Islet precursor cell (in vitro differentiated cells): ENCODE measurements at places on chromosomes 11 and 22.

DNA sequence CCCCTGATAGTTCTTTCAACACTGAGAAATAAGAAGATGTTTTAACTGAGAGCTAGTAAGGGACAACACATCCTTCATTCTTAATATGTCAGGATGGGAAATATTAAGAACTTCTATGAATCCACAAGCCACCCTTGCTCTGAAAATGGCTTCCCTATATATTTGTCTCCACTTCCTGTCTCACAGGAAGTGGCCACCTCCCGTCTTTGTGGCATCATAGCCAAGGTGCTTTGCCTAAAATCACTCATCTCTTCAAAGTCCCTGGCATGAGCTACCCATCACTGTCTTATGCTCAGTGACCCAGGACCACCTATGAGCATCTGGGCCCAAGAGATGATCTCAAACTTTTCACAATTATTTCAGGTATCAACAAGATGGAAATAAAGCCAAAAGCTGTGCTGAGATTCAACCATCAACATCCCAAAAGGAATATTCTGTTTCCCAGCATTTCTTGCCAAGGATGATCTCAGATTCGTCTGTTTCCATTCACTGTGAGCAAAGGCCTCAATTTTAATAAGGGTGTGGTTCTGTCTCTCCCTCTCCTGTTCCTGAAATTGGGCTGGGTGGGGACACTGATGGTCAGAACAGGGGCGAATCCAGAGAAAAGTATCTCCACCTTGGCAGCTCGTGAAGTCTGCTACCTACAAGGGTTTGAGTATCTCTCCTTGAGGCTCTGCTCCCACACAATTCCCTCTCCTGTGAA, 493.9 kb downstream of the MN1 start:
- DNase-seq: no peak

GRCh38 chr11:16993495-16993894, 20.7 kb downstream of the PLEKHA7 start:
- DNase-seq: no peak

DNA sequence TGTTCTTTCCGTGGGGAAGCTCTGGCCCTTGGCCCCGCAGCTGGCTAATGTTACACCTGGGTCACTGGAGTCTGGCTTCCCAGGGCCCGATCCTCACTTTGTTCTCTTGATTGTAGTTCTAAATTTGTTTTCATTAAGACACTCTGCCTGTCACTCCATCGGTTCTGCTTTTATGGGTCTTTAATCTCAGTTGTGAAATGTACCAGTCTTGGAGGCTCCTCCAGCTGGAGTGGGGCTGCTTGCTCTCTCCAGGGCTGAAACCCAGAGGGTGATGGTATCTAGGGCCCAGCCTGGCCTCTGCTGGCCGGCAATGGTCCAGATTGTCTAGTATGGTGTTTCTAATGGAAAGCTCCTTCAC, 352.9 kb downstream of the TENM4 start:
- DNase-seq: no peak

GRCh38 chr11:35105319-35106079, 33.5 kb upstream of the CD44 start:
- no peak for DNase-seq

GRCh38 chr22:19105456-19105855, 16.8 kb downstream of the DGCR2 start:
- peak; percentile 43 for DNase-seq

- no peak for DNase-seq
Measured at GRCh38 chr11:70335511-70335910, 62.8 kb upstream of the CTTN start.

DNA sequence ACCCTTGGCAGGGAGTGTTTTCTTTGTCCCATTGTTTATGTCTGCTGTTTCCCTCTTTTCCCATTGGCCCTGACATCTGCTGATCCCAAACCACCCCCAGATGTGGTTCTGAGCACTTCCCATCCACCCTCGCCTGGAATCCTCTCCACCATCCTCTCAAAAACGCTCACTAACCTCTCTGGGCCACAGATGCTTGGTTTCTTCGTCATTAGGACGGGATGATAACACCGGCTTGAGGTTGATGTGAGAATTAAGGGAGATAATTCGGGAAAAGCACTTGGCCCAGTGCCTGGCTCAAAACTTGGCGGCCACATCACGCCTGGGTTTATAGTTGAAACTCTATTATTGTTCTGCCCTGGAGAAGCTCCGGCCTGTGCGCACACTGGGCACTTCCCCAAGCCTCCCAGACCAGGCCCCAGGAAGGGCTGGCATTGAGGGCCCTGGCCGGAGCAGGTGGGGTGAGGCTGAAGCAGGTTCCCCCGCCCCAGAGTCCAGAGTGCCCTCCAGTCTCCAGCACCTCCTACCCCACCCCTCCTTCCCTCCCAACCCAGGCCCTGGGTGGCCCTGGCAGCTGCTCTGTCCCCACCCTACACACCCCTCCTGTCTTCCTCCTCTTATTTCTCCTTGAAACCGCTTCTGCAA, 63.7 kb downstream of the CYTH4 start:
- no peak for DNase-seq

GRCh38 chr11:116835042-116835772, 2.2 kb downstream of the APOA1 start:
- no peak for DNase-seq

DNA sequence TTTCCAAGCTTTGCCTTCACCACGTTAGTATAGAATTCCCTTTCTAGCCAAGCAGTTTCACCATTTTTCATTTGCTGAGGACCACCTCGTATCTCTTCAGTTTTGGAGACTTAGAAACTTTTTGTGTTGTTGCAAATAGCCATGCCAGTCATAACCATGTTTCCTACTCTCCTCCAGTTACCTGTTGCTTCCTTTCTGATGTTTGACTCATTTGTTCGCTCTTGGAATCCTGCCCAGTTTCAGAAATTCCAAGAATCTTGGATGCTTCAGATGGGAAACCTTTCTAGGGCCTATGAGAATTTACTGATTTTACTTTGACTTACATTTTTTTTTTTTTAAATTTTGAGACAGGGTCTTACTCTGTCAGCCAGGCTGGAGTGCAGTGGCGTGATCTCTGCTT, 65.4 kb downstream of the PPP6R3 start:
- DNase-seq: no peak

DNA sequence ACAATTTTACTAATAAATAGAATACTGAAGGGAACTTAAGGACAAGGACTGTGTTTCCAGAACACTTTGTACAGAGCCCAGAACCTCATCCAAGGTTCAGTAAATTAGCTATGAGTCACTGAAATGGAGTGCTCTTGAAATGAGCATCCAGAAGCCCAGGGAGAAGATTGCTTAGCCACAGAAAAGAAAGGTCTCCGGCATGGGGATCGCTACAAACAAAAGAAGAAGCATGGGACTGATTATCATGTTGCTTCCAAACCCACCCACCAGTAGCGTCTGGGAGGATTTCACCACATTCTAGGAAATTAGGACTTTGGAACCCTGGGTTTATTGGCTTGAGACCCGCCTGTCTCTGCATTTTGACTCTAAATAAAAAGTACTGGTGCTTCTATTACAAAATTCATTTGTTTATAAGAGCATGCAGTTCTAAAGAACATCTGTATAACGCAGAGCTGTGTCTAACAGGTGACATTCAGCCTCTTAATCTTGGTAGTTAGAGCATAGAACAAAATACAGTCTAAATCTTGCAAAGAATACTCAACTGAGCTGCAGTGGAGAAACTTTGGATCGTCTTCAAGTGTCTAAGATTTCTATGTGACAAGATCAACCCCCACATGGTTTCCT, 35.9 kb upstream of the SESN3 start:
- DNase-seq: peak; percentile 76

- no peak for DNase-seq
Measured at GRCh38 chr11:30474151-30474954, 111.8 kb downstream of the MPPED2 start.

- no peak for DNase-seq
Measured at GRCh38 chr11:128581561-128582272, 5.6 kb downstream of the ETS1 start.

DNA sequence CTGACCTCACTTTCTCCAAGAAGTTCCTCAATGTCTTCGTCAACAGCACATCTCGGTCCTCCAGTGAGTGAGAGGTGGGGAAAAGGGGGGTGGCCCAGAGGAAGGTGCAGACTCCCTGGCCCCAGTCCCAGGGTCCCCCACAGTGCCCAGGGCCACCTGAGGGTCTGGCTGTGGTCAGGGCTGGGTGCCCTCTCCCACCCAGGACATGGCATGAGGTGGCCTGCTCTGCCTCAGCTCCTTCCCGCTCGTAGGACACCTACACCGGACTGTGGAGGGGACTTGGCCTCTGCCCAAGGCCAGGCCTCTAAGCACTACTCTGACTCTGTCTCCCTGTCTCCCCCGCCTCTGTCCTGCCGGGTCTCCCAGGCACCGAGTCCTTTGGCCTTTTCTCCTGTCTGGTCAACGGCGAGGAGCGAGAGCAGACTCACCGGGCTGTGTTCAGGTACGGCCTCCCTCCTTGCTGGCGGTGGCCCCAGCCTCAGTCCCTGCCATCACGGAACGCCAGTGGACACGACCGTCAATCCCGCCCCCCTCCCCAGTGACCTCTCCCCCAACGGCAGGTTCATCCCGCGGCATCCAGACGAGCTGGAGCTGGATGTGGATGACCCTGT, 4.5 kb downstream of the MAPK8IP2 start:
- peak; percentile 48 for DNase-seq

DNA sequence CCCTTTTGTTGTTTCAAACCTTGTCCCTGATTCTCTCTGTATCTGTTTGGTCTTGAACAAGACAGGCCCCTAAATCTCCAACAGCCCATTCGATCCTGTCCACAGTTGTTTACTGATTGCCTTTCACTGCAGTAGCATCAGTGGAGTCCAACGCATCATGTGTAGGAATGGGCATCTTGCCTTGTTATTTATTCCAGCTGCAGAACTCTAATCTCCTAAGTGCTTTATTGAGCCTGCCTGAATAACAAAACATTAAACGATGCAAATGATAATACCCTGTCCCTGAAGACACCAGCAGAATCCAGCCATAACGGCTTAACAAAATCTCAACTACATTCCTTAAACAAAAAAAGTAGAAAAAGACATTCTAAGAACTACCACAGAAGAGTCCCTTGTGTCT, 50.1 kb downstream of the SLC35F2 start:
- no peak for DNase-seq

DNA sequence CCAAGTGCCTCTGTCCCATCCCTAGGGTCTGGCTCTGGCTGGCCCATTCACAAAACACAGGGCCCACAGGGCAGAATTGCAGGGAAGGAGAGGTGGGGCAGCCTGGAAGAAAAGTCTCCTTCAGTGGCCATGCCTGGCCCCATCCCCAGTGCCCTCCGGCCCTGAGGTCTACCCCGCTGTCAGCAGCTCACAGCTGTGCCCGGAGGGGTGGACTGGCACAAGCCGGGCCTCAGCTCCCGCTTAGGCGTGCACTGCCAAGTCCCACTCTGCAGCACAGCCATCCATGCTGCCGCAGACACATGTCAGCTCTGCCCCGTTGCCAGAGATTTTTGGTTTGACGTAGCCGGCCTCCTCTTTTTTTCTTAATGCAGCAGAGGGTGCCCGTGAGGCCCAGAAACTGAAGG, 3.9 kb upstream of the SCN2B start:
- peak; percentile 85 for DNase-seq

DNA sequence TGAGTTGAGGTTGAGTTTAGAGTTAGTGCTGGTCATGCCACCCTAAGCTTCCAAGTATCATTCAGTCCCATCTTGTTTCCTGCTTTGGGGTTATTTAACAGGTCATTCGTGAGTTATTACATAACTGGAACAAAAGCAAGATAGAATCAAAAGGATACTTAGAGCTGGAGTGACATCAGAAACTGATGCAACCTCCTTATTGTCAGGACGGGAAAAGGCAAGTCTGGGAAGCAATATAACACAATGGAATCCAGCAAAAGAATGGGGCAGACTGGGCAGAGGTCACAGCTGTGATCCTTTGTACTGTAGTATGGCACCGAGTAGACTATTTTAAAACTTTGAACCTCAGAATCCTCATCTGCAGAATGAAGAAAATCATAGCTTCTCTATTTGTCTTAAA, 4.4 kb upstream of the PRSS23 start:
- DNase-seq: no peak

GRCh38 chr11:76415073-76415472, 29.7 kb upstream of the EMSY start:
- no peak for DNase-seq

- no peak for DNase-seq
Measured at GRCh38 chr11:71946144-71946571, 17.3 kb downstream of the RNF121 start.

- DNase-seq: no peak
Measured at GRCh38 chr11:78902771-78903507, 328.3 kb upstream of the NARS2 start.

DNA sequence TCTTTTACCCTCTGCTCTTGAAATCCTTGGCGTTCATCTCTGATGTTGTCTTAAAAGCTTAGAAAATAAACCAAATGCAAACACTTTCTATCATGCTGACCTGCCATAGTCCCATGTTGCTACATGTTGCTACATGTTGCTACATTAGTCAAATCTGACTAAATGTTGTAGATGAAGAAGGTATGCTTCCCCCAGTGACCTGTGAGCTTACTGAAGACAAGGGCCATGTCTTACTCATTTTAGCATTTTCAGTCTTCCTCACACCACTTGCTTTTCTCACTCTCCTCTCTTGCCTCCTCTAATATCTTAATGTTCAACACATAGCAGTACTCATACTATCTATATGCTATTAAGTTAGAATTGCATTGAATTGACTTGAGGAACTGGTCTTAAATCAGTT, 346.4 kb upstream of the MTNR1B start:
- DNase-seq: no peak

- peak; percentile 54 for DNase-seq
Measured at GRCh38 chr11:79074547-79074946, 366.3 kb downstream of the TENM4 start.

- no peak for DNase-seq
Measured at GRCh38 chr22:48662476-48663135, 1165.1 kb downstream of the BRD1 start.

DNA sequence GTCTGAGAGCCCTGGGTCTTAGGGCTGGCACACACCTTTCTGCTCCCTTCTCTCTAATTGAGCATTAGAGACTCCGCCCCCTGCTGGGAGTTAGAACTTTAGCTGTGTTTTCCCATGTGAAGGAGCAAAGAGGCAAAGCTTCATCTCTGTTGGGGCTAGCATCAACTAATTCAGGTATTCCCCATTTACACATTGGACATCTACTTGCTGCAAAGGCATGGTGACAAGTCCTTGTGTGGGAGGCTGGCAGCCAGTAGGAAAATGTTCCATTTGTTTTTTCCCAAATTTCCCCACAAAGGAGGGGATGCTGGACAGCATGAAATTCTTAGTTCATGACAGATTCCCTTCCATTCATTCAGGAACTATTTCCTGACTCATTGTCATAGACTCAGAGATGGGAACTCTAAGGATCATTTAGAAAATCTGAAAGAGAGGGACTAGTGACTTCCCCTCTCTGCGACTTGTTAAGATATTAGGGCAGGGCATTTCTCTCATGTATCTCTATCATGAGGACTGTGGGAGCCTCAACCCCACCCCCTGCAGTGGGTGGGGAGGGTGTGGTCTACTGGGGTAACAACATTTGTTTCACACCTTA, 3.6 kb downstream of the CD44 start:
- DNase-seq: peak; percentile 67

- DNase-seq: no peak
Measured at GRCh38 chr11:70129051-70129592, 51.0 kb downstream of the ANO1 start.

DNA sequence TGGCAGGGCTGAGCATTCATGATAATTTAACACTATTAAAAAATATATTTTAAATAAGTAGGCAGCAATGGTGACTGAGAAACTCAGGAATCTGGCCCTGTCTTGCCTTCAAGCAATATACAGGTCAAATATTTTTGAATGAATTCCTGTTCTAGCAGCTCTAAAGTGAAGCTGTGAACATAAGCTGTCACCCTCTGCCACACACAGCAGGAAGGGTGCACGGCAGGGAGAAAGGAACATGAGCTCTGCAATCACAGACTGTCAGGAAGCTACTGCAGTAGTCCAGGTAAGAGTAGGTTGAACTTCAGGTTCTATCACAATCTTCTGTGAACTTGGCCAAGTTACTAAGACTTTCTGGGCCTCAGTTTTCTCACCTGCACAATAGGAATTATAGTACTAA, 114.8 kb downstream of the SERGEF start:
- no peak for DNase-seq
